ENCODE measurements at places on chromosomes 5 and 9. TPM values are rescaled to one million over a fixed set of nuclear protein-coding genes. Genes with fewer than 3 reads are reported as not detected.

GRCh38 chr5:83721953-83722901 lies 1.6 kb upstream of the HAPLN1 start:
- no peak overlapping the region for H3K27ac ChIP-seq
- H3K27me3 ChIP-seq: peaks cover 51% of the 10 kb centered on the region
- peaks cover 8% of the 10 kb centered on the region for H3K4me1 ChIP-seq
- H3K4me3 ChIP-seq: peak overlapping the region; percentile 30
- no peak for DNase-seq

CCDC180 gene
- 2.6 TPM for total RNA-seq

MPDZ gene
- total RNA-seq: not detected

GRCh38 chr5:5419291-5420210 lies 2.9 kb upstream of the ICE1 start:
- peaks cover 19% of the 10 kb centered on the region for H3K4me1 ChIP-seq
- no peak overlapping the region for H3K4me3 ChIP-seq
- DNase-seq: no peak
- no peak overlapping the region for H3K27ac ChIP-seq
- H3K27me3 ChIP-seq: no peaks in the 10 kb centered on the region
- H3K36me3 ChIP-seq: no peaks in the 10 kb centered on the region

- peaks cover 48% of the 10 kb centered on the region for H3K27me3 ChIP-seq
- no peak overlapping the region for H3K27ac ChIP-seq
- no peak overlapping the region for H3K4me3 ChIP-seq
- H3K4me1 ChIP-seq: peaks cover 15% of the 10 kb centered on the region
Measured at GRCh38 chr5:122081541-122081940, 3.5 kb upstream of the LOX start.

ASPN gene
- not detected for total RNA-seq

KCNV2 gene
- not detected for total RNA-seq

- no peak for DNase-seq
- H3K4me1 ChIP-seq: no peaks in the 10 kb centered on the region
- H3K4me3 ChIP-seq: no peak overlapping the region
- H3K36me3 ChIP-seq: no peaks in the 10 kb centered on the region
- H3K27me3 ChIP-seq: peaks cover 8% of the 10 kb centered on the region
- no peak overlapping the region for H3K27ac ChIP-seq
Measured at GRCh38 chr5:155021842-155022241, 8.3 kb downstream of the KIF4B start.

- H3K4me3 ChIP-seq: no peak overlapping the region
- DNase-seq: no peak
- H3K36me3 ChIP-seq: no peaks in the 10 kb centered on the region
- no peak overlapping the region for H3K27ac ChIP-seq
- H3K4me1 ChIP-seq: peaks cover 11% of the 10 kb centered on the region
Measured at GRCh38 chr9:121294866-121295661, 27.1 kb downstream of the GSN start.

GRCh38 chr9:109717342-109717741 lies 62.7 kb upstream of the PALM2AKAP2 start:
- no peaks in the 10 kb centered on the region for H3K4me1 ChIP-seq
- DNase-seq: no peak
- H3K36me3 ChIP-seq: no peaks in the 10 kb centered on the region
- no peak overlapping the region for H3K4me3 ChIP-seq
- H3K27me3 ChIP-seq: no peaks in the 10 kb centered on the region
- no peak overlapping the region for H3K27ac ChIP-seq

DNA sequence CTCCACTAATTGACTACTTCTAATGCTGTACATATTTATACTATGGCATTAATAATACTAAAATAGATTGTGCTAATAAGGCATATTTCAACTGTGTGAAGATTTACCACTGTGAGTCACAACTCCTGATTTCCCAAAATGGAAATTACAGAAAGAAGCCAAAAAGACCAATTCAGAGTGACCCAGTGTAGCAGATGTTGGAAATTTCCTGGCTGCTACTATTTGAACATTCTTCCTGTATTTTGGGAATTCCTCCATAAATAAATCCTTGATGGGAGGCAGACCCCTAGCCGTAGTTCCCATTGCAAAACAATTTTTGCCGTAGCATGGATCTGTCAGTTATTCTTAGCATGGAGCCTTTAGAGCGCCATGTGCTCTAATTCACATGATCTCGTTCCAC lies 11.4 kb upstream of the PRUNE2 start:
- DNase-seq: no peak
- no peak overlapping the region for H3K27ac ChIP-seq
- H3K4me1 ChIP-seq: peaks cover 2% of the 10 kb centered on the region
- peaks cover 11% of the 10 kb centered on the region for H3K27me3 ChIP-seq
- H3K4me3 ChIP-seq: no peak overlapping the region
- H3K36me3 ChIP-seq: no peaks in the 10 kb centered on the region

DNA sequence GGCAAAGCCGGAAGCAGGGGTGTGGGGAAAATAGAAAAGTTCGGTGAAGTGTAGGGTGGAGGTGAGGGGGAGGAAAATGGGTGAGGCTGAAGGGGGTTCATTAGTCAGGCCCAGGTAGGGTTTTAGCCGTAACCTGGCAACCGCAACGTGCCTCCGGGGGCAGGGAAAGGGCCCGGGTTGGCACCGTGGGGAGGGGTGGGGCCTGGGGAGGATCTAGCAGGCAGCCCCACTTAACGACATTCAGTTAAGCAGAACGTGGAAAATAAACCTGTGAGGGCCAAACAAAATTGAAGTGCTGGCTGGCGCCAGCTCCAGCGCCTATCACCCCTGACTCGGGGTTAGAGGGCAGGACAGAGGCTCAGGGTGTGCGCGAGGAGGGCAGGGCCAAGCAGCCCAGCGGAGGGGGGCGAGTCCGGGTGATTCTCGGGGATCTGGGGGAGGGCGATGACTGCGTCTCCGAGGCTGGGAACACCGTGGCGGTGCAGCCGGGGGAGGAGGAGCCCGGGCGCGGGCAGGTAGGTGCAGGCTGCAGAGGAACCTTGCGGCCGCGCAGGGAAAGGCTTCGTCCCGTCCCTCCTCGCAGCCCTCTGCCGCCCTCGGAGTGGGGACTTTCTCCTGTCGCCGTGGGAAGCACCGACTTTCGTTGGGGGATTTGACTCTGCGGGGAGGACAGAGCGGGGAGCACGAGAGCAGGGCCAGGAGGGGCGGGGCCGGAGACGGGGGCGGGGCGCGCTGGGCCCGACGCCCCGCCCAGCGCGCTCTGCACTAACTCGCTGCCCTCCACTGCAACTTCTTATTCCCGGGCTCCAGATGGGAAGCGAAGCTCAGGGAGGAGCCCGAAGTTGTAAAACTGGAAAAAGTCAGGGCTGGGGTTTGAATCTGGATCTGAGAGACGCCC lies 5.1 kb downstream of the RGS14 start:
- H3K36me3 ChIP-seq: peaks cover 56% of the 10 kb centered on the region
- peaks cover 71% of the 10 kb centered on the region for H3K4me1 ChIP-seq
- peak; percentile 57 for DNase-seq

PTGR1 gene
- not detected for total RNA-seq

- H3K27me3 ChIP-seq: no peaks in the 10 kb centered on the region
- DNase-seq: no peak
- H3K36me3 ChIP-seq: peaks cover 5% of the 10 kb centered on the region
- no peak overlapping the region for H3K27ac ChIP-seq
- peaks cover 4% of the 10 kb centered on the region for H3K4me1 ChIP-seq
Measured at GRCh38 chr5:40552981-40553380, 126.7 kb upstream of the PTGER4 start.

GRCh38 chr5:168377525-168377924 lies 86.1 kb downstream of the WWC1 start:
- H3K36me3 ChIP-seq: no peaks in the 10 kb centered on the region
- peaks cover 6% of the 10 kb centered on the region for H3K27me3 ChIP-seq
- peak; percentile 46 for DNase-seq
- no peak overlapping the region for H3K4me3 ChIP-seq
- peaks cover 17% of the 10 kb centered on the region for H3K4me1 ChIP-seq

- H3K36me3 ChIP-seq: peaks cover 3% of the 10 kb centered on the region
- no peak overlapping the region for H3K4me3 ChIP-seq
- H3K27me3 ChIP-seq: no peaks in the 10 kb centered on the region
- H3K4me1 ChIP-seq: peaks cover 15% of the 10 kb centered on the region
- H3K27ac ChIP-seq: no peak overlapping the region
- DNase-seq: no peak
Measured at GRCh38 chr5:158877124-158877581, 222.6 kb downstream of the EBF1 start.

DNA sequence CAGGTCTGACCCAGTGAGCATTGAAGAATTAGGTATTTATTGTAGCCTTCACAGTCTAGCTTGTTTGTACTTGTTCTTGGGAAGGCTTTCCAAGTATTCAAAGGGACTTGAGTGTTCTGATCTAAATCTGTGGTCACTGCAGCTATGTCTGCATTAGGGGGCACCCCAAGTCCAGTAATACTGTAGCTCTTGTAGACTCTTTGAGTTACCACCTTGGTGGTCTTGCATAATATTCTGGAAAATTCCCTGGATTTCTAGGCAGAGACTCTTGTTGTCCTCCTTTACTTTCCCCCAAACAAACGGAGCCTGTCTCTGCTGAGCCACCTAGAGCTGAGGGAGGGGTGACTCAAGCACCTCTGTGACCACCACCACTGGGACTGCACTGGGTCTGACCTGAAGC lies 149.5 kb upstream of the DHFR start:
- DNase-seq: no peak
- H3K4me3 ChIP-seq: no peak overlapping the region
- H3K36me3 ChIP-seq: peaks cover 43% of the 10 kb centered on the region
- no peak overlapping the region for H3K27ac ChIP-seq
- H3K27me3 ChIP-seq: no peaks in the 10 kb centered on the region

DNA sequence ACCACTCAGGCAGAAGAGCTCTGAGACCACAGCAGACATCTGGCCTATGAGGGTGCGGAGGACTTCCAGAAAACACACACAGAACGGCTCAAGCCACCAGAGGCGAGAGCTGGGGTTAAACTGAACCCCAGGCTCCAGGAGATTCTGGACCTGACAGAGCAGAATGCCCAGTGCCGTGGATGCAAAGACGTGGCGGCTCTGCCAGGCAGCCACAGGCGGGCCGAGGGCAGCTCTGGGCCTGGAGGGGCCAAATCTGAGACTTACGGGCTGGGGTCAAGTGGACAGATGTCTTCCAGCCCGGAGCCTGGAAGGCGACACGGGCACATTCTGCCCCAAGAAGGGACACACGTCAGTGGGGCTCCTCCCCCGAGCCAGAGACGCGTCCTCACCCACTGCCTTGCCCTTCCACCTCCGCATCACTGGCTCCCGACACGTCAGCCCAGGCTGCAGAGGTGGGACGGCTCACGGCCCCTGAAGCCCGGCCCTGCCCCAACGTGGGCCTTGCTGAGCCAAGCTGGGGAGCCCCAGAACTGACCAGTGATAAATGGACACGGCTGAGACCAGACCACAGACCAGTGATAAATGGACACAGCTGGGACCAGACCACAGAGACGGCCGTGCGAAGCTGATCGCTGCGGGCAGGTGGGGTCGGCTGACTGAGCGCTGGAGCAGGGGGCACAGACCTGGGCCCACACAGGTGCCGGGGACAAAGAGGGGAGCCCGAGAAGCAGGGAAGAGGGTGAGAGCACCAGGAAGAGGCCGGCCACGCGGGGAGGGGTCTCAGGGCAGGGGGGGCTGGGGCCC lies 40.9 kb upstream of the NSMF start:
- peaks cover 2% of the 10 kb centered on the region for H3K4me1 ChIP-seq
- no peaks in the 10 kb centered on the region for H3K36me3 ChIP-seq
- DNase-seq: no peak
- no peak overlapping the region for H3K27ac ChIP-seq
- no peak overlapping the region for H3K4me3 ChIP-seq

DNA sequence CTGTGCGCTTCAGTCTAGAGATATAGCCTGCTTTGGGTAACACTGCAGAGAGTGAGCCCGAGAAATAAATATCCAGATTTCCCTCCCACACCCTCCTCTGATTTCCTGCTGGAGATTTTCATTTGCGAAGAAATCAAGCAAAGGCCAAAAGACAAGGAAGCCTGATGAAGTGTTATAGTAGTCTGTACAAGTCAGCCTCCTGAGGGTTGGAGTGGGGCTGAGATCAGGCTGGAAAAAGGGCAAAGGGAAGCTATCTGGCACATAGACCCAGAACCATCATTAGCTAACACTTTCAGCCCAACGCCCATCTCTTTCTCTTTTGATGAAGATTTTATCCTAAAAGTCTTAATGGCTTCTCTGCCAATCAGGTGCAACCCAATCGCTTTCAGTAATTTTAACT lies 154.6 kb upstream of the SLC44A1 start:
- no peak for DNase-seq
- no peak overlapping the region for H3K4me3 ChIP-seq
- no peaks in the 10 kb centered on the region for H3K36me3 ChIP-seq
- H3K27ac ChIP-seq: no peak overlapping the region

DNA sequence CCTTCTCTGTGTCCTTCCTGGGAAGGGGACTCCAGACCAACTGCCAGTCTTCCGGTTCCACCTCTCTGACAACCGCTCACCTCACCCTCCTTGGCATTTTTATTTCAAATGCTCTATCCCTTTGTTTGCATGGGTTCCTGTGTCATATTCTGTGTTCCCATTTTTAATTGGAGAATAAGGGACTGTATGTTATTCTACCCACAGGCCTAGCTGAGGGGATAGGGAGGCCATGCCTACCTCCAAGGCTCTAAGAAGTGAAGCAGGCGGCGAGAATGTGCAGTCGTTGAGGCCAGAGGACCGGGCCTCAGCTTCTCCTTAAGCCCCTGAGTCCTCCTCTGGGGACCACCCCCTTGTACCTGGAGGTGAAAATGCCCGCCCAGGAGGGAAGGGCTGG lies 936 bp upstream of the WDR5 start:
- peaks cover 40% of the 10 kb centered on the region for H3K4me1 ChIP-seq
- peak overlapping the region; percentile 89 for H3K4me3 ChIP-seq
- peaks cover 11% of the 10 kb centered on the region for H3K36me3 ChIP-seq
- DNase-seq: no peak
- no peaks in the 10 kb centered on the region for H3K27me3 ChIP-seq

GRCh38 chr9:130988400-130988747 lies 20.6 kb upstream of the LAMC3 start:
- no peaks in the 10 kb centered on the region for H3K4me1 ChIP-seq
- H3K4me3 ChIP-seq: no peak overlapping the region
- H3K27ac ChIP-seq: no peak overlapping the region
- no peaks in the 10 kb centered on the region for H3K36me3 ChIP-seq
- H3K27me3 ChIP-seq: no peaks in the 10 kb centered on the region

- H3K27ac ChIP-seq: no peak overlapping the region
- DNase-seq: no peak
- H3K36me3 ChIP-seq: no peaks in the 10 kb centered on the region
- no peak overlapping the region for H3K4me3 ChIP-seq
- no peaks in the 10 kb centered on the region for H3K4me1 ChIP-seq
Measured at GRCh38 chr5:67496051-67496450, 299.5 kb upstream of the CD180 start.

CEL gene
- 3.5 TPM for total RNA-seq

GRCh38 chr5:19903611-19904010 lies 84.4 kb downstream of the CDH18 start:
- DNase-seq: no peak
- no peaks in the 10 kb centered on the region for H3K27me3 ChIP-seq
- H3K4me3 ChIP-seq: no peak overlapping the region
- no peak overlapping the region for H3K27ac ChIP-seq

NOXA1 gene
- 0.46 TPM for total RNA-seq

- H3K36me3 ChIP-seq: no peaks in the 10 kb centered on the region
- no peak overlapping the region for H3K27ac ChIP-seq
- no peak for DNase-seq
- no peak overlapping the region for H3K4me3 ChIP-seq
- no peaks in the 10 kb centered on the region for H3K4me1 ChIP-seq
- H3K27me3 ChIP-seq: no peaks in the 10 kb centered on the region
Measured at GRCh38 chr9:35313916-35314315, 152.1 kb downstream of the UNC13B start.

Data from activated CD4-positive, alpha-beta T cell treated with anti-CD3 and anti-CD28 coated beads, Interleukin-2, amount 10 ng/mL, durations not matched to agents 7 days and 5 days (primary cell).